OCI-M1 (cell line): ENCODE measurements at places on chromosomes 12 and 14.

DNA sequence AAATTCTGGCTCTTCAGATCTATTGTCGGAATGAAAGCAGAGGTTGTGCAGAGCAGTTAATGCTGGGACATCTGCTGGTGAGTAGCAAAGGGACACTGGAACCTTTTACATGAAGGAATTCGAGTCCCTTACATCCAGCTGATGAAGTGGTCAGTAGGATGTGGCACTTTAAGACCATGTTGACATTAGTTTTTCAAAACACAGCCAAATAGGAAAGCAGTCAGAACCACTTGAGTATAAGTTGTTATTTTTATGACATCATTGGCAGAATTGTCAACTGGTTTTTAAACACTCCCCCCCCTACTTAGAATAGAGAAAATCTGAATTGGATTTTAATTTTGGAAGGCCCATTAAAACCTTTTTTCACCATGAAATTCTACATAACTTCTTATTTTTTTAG lies 46.8 kb upstream of the AMN start:
- no peak for DNase-seq

- DNase-seq = no peak
Measured at GRCh38 chr12:51908876-51909592, 1.7 kb downstream of the ACVRL1 start.

DNA sequence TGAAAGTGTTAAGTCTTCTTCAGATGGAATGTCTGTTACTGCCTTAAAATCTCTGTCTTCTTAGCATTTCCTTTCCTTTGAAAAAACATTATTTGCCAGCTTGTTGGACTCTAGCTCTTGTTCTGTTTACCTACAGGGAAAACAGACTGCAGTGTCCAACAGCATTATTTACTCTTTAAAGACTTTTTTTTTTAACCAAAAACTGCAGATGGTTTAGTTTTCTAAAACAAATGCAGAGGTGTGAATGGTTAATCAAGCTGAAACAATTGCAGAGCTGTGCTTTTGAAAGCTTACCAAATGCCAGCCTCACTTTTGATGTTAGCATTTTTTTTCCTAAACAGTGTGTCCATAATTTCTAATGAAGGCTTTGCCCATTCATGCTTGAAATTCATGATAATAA lies 323.3 kb downstream of the TMEM117 start:
- DNase-seq = no peak

DNA sequence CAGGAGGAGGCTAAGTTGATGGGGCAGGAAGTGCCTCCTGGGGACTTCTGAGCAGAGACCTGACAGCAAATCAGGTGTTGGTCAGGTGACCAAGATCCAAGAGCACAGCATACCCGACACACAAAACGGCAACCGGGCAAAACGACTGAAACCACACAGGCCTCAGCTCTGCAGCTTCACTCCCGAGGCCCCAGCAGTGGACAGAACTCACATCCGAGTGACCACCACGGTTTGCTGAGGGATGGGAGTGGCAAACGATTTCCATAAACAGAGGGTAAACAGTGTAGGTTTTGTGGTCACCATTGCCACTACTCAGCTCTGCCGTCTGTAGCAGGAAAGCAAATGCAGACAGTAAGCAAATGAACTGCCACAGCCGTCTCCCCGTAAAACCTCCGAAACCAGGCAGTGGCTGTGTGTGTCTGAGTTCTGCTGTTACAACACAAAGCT lies 14.4 kb downstream of the CHFR start:
- DNase-seq = no peak

DNA sequence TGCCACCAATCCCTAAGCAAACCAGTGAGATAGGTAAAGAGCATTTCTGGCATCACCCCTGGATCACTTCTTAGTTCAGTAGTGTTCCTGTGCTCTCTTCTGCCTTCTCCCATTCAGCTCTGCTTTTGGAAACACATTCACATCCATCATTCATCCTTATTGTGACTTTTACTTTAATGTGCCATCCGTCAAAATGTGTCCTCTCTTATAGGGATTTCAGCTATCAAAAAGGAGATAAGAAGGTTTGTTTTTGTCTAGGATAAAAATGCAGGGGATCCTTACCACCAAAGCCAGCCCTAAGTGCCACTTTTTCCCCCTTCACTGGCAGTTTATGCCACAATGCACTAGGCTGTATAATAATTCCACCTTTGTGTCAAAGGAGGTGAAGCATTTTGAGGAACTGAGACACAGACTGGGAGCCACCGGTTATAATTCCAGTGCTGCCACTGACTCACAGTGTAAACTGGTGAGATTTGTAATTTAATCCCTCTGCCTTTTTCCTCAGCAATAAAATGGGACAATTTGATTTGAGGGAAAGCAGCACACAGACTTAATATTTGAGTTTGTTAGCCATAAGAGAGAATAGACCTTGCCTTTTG lies 158.6 kb downstream of the PAX9 start:
- no peak for DNase-seq

DNA sequence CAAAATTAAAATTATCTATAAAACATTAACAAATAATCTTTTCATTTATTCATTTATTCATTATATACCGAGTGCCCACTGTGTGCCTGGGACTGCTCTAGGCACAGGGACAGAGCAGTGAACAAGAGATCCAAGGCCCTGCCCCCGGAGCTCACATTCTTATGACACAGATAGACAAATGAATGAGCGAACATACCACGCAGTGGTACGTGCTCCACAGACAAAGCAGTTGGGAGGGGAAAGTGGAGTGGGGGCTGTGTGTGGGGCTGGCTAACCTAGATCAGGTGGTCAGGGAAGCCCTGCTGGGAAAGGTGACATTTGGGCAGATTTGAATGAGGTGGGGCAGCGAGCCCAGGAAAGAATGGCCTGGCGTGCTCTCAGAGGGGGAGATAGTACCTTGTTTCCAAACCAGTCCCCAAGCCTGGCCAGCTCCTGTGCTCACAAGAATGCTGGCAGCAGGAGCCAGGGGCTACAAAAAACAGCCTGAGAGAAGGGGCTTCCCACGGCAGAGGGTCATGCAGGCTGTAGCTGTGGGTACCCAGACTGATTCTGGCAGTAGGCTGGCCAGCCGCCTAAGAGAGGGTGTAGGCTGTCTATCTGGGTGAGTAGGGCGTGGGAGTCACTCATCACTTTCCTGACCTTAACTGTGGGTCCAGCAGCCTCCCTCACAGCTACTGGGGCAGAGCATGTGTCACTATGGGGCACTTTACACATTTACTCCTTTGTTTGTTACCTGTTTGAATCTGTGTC lies 57.8 kb upstream of the ACTN1 start:
- DNase-seq = no peak

DNA sequence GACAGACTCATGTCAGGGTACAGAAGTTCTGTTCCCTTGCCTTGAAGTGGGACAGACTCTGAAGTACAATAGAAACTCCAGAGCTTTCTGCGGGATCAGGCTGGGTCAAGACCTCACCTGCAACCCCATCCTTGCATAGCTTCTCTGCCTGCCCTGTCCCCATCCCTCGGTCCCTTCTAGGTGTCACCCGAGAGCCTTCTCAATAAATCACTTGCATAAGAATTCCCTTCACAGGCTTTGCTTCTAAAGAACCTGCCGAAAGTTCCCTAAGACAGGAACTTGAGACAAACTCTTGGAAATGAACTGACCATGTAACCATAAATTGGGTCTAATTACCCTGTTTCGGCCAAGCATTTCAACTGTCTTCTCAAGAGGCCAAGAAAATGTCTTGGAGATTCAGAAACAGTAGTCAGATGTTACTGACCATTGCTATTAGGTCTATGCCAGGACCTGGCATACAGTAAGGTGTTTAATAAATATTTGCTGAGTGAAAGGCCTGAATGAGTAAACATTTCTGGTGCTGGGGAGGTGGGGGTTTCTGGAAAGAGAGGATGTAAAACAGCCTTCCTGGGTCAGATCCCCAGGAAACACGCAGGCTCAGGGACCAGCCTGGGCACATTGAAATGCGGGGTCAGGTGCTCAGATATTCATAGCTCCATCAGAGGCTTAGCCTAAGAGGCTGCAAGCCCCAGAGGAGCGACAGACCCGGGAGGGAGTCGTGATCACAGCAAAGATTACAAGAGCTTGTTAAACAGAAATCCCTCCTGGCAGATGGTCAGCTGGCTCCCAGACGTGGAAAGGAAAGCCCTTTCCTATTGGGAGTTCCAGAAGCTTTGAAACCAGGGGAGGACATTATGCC lies 226.2 kb upstream of the LHX5 start:
- DNase-seq = no peak

GRCh38 chr12:113135178-113136127 lies at the start of gene RASAL1:
TSS of gene RASAL1 (minus strand) at chr12:113135761. CDS start at chr12:113135462, 299 bp downstream.
- DNase-seq = peak; percentile 54

DNA sequence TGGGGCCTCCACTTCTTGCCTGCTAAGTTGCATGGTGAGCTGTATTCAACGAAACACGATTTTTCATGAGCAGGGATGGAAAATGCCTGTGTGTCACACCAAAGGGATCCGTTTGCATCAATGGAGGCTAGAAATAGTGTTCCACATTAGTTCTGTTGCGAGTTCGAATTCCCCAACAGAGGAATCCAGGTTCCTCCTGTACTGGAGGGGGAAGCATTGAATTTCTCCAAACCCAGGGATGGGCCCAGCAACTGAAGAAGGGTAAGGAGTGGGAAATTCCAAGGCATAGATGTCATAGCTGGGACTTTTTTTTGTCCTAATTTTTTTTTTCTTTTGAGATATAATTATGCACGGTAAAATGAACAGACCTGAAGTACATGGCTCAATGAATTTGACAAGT lies 336.2 kb downstream of the DPF3 start:
- no peak for DNase-seq

GRCh38 chr12:32431025-32431424 lies 31.7 kb downstream of the FGD4 start:
- no peak for DNase-seq

GRCh38 chr14:24888532-24888931 lies 161.4 kb downstream of the STXBP6 start:
- DNase-seq = no peak

DNA sequence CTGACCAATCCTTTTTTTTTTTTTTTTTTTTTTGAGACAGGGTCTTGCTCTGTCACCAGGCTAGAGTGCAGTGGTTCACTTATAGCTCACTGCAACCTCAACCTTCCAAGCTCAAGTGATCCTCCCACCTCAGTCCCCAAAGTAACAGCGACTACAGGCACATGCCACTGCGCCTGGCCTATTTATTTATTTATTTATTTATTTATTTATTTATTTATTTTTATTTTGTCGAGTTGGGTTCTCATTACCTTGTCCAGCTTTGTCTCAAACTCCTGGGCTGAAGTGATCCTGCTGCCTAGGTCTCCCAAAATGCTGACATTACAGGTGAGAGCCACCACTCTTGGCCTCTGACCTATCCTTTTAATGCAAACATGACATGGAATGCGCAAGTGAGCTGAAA lies 124.4 kb downstream of the GXYLT1 start:
- no peak for DNase-seq

DNA sequence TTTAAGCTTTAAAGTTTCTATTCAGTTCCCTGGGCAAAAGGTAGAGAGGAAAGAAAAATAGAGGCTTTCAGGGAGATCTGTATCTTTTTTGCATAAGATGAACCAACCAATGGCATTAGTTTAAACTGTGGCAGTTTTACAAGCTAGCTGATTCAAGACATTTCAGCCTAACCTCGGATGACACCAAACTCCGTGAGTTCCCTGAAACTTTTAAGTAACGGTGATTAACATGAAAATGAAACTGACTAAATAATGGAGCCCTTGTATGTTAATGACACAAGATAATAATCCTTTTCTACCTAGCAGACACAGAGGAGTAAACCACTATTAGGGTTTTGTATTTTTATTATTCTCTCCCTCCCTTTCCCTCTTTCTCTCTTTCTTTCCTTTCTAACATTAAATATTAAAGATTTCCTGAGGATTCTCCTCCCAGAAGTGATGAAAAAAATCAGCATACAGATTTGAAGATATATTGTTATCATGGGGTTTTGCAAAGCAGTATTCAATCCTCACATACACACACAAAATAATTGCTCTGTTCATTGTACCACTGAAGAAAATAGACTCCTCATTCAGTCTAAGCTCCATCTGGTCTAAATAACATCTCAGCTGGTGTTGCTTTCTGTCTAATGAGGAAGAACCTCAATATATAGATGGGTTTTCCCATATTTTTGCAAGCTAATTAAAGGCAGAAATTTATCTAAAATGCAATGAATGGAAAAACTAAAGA lies 483.8 kb downstream of the NOVA1 start:
- DNase-seq = no peak

- peak; percentile 34 for DNase-seq
Measured at GRCh38 chr12:90515199-90516175, 439.5 kb downstream of the CCER1 start.

DNA sequence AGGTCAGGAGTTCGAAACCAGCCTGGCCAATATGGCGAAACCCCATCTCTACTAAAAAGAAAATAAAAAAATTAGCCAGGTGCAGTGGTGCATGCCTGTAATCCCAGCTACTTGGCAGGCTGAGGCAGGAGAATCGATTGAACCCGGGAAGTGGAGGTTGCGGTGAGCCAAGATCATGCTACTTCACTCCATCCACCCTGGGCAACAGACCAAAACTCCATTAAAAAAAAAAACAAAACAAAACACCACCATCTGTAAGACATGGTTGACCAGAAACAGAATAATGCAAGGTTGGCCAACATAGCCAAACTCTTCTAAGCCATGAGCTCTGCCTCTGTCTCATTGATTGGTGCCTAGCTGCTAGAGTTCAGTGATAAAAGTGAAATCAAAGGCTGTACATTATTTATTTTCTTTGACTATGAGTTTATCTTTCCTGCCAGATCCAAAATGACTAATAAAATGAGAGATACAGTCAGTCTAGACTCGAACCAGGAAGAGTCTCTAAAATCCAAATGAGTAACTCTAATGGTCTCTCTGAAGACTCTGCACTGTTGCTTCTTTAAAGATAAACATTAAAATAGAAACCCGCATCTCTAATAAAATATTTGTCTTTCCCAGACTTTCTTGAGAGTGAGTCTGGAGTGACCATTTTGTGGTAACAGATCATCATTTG lies 404.7 kb downstream of the DAD1 start:
- DNase-seq = no peak

DNA sequence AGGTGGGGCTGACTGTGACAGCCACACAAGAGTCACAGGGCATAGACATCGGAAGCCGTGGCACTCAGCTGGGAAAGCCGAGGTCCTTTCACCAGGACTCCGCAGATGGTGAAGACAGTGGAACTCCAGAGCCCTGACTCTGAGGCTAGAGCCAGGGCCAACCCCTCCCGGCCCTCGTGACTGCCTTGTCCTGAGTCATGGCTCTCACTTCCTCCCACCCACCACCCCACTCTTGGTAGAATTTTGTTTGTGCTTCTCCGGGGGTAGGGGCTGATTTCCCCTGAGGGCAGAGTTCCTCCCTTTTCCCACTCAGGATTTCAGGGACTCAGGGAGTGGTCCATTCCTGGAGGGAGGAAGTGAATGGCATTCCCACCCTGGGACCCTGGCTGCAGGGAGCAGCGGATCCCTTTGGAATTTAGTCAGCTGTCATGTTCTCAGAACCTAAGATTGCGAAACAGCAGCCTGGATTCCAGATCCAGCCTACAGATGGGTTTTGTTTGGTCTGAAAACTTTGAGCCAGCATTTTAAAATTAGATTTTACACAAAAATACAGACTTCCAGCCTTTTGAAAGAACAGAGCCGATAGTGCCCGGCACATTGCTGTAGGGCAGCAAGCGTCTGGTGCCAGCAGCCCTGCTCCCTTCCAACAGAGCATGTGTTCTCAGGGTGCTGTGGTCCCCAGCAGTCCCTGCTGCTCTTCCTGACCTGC lies 50.7 kb downstream of the TPCN1 start:
- peak; percentile 22 for DNase-seq

GRCh38 chr14:77663293-77663692 lies 44.5 kb downstream of the ALKBH1 start:
- no peak for DNase-seq
